ENCODE measurements at places on chromosomes 12 and 14.

- DNase-seq: peak; percentile 46
These were observed 148.8 kb upstream of the GARIN6 start for GRCh38 chr12:99498756-99499155.

- DNase-seq: no peak
These were observed 19.5 kb downstream of the DCN start for GRCh38 chr12:91163116-91163515.

- no peak for DNase-seq
These were observed 10.3 kb downstream of the RERGL start for GRCh38 chr12:18079541-18080246.

- DNase-seq: no peak
These were observed 281.9 kb downstream of the ACSS3 start for GRCh38 chr12:81359736-81360135.
